ENCODE measurements at places on chromosomes 11 and 22. TPM values are rescaled to one million over a fixed set of nuclear protein-coding genes. Genes with fewer than 3 reads are reported as not detected.

GRCh38 chr11:70796648-70797227 lies 398.4 kb downstream of the CTTN start:
- DNase-seq: no peak

DNA sequence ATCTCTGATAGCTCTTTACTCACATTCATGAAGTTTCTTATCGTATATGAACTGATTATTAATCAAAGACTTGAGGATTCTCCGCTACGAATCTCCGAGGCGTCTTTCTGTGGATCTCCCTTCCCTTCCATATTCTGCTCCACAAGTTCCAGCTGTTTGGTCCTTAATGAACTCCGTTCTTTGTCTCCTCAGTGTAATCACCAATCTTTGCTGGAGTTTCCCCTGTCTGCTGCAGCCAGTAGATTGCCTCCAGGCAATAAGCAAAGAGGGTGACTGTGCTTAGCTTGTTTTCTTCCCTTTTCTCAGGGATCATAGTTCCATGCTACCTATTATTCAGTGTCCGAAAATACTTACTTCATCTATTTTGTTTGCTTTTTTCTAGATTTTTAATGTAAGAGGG lies 169.6 kb upstream of the FOLH1 start:
- no peak for DNase-seq

DNA sequence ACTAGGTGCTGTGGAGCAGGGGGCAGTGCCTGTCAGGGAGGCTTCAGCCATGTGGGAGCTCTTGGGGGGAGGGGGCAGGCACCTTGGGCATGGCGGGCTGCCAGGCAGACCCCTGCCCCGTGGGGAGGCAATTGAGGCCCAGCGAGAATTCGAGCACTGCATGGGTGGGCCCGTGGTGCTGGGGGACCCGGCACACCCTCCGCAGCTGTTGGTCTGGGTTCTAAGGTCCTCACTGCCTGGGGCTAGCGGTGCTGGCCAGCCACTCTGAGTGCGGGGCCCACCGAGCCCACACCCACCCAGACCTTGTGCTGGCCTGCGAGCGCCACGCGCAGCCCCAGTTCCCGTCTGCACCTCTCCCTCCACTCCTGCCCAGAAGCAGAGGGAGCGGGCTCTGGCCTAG lies 835.5 kb upstream of the CNTN5 start:
- no peak for DNase-seq

- peak; percentile 73 for DNase-seq
These were observed 1.1 kb downstream of the SLC3A2 start for GRCh38 chr11:62881579-62882430.

GRCh38 chr11:65446446-65447277 lies 24.1 kb downstream of the NEAT1 start:
- DNase-seq: peak; percentile 20

GRCh38 chr22:46087816-46088277 lies 62.5 kb upstream of the PPARA start:
- peak; percentile 76 for DNase-seq

GRCh38 chr11:47983464-47984397 lies 3.4 kb downstream of the PTPRJ start:
- no peak for DNase-seq

- DNase-seq: no peak
These were observed 12.8 kb upstream of the NUCB2 start for GRCh38 chr11:17263769-17264168.

DNA sequence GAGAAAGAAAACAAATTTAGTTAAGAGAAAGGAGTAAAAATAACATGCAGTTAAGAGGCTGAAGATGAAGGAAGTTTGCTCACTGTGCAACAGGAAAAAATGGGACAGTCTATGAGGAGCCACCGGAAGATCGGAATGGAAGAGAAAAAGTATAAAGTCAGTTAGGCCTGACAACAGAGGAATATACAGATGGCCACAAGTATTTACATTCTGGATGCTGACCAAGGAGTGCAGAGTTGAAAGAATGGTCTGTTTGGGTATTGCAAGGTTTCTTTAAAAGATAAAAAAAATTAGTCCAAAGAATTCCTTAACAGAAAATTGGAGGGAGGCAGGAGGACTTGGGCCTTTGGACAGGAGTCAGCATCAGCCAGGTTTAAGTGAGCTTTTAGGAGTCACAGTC lies 37.5 kb downstream of the RBFOX2 start:
- no peak for DNase-seq

GRCh38 chr22:31495343-31495742 lies 993 bp upstream of the SFI1 start:
- no peak for DNase-seq

- no peak for DNase-seq
These were observed 23.1 kb downstream of the PTPN5 start for GRCh38 chr11:18768472-18768901.

DNA sequence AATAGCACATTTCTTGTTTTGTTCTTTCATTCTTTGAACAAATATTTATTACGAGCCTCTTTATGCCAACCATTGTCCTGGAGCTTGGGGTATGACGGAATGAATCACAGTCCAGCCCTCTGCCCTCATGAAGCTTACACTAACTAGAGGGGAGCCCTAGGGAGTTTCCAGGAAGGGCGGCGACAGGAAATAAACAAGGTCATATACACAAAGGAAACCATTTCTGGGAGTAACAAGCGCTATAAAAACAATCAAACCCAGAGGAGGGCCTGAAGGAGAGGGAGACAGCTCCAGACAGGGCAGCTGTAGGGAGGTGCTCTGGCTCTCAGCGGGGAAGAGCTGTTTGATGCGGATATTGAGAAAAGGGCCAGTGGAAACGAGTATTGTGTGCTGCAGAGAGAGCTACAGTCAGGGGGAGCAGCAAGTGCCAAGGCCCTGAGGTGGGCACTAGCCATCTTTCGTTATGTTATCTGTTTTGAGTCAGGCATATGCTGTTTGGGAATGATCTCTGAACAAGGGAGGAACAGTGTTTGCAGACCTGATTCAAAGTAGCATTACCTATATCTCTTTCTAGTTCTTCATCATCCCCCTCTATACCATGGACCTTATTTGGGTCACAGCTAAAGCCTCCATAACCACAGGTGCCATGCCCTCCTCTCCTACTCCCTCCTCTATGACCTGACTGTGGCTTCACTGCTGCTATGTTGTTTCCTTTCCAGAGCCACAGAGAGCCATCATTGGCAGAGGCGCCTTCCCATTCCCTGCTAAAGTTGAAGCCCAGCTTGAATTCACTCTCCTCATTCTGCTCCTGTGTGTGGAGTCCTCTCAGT lies 15.3 kb upstream of the ZBTB16 start:
- no peak for DNase-seq

DNA sequence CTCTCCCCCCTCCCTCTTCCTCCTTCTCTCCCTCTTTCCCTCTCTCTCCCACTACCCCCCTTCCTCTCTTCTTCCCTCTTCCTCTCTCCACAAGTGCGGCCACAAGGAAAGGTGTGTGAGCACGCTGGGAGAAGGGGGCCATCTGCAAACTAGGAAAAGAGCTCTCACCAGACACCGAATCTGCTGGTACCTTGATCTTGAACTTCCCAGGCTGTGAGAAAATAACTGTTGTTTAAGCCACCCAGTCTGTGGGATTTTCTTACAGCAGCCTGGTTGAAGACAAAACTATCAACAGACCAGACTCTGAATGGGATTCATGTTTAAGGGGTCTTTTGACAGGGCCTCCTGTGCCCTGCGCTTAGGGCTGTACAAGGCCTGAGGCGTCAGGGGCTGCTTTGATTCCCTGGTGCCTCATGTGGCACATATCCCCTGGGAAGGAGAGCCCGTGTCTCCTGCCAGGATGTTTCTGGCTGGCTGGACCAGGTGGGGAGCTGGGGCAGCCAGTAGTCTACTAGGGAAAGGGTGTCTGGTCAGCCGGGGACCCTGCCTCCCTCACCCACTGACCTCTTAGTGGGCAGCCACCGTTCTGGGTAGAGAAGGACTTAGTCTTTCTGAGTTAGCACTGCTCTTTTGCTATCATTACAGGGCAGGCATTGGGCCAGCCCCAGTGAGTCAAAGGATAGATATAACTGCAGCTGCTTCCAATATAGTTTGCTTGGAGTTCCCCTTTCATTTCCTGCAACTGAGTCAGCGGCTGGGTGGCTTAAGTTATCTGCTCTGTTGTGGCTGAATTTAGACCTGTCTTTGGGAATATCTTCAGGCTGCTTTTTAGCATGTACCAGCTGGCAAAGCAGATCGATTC lies 6.2 kb downstream of the PANX1 start:
- DNase-seq: no peak

DNA sequence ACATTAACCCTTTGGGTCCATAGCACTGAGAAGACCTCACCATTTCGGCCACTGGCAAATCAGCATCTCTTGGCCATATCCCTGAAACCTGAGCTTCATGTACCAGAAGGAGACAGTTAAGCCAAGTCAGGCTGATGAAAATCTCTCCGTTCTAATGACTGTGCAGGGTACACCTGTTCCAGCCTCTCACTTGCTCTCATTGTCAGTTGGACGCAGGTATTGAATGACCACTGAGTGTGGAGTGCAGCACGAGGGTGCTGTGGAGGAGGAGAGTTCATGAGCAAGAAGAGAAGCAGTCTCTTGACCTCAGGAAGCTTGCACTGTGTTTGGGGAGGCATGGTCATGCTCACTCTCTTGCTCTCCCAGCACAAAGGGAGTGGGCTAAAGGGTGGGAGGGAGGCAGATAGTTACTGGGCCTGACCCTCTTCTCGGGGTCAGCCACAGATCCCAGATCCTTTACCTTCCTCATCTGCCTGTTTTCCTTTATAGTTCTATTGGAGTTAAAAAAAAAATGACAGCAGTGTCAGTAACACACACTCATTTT lies 65.2 kb downstream of the ZBTB16 start:
- no peak for DNase-seq

DNA sequence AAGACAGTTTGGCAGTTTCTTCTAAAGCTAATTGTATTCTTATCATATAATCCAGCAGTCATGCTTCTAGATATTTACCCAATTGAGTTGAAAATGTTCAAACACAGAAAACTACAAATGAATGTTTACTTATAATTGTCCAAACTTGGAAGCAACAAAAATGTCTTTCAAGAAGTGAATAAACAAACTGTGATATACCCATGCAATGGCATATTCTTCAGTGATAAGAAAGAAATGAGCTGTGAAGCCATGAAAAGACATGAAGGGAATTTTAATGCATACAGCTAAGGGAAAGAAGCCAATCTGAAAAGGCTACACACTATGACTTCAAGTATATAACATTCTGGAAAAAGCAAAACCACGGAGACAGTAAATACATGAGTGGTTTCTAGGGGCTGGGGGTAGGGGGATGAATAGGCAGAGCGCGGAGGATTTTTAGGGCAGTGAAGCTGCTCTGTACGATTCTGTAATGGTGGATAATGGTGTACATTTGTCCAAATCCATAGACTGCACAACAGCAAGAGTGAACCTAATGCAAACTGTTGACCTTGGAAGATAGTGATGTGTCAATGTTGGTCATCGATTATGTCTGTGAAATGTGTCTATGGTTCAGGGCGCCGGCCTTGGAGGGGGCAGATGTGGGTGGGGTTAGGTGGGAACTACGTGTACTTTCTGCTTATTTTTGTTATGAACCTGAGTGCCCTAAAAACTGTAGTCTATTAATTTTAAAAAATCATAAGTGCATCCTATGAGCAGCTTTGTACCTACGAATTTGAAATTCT lies 424.9 kb downstream of the TBC1D22A start:
- no peak for DNase-seq

DNA sequence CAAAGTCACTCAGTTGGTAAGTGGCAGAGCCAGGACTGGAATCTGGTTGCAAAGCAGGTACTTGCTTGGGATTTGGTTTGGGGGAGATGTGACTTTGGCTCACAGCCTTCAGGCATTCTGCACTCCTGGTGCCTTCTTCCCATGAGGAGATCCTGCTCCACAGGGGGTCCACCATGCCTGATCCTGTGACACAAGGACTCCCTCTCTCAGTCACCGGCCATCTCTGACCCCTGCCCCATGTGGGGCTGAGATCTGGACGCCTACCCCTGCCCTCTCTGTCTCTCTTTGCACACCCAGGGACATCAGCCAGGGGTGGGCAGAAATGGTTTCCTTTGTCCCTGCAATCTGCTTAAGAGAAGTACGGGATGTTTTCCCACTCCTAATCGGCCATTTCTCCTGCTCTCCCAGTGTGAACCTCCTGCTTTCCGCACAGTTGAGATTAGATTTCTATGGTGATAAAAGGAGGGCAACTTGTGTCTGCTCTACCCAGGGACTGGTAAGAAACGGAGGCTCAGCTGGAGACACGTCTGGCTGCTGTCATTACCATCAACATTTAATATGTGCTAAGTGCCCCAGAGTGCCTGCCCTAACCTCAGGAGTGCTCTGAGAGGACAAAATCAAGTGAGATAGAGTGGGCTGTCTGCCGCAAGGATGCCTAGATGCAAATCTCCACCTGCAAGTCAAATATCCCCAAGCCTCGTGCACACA lies 11.1 kb upstream of the FXYD6 start:
- no peak for DNase-seq

- DNase-seq: no peak
These were observed 25.4 kb downstream of the COA4 start for GRCh38 chr11:73851046-73851764.

DNA sequence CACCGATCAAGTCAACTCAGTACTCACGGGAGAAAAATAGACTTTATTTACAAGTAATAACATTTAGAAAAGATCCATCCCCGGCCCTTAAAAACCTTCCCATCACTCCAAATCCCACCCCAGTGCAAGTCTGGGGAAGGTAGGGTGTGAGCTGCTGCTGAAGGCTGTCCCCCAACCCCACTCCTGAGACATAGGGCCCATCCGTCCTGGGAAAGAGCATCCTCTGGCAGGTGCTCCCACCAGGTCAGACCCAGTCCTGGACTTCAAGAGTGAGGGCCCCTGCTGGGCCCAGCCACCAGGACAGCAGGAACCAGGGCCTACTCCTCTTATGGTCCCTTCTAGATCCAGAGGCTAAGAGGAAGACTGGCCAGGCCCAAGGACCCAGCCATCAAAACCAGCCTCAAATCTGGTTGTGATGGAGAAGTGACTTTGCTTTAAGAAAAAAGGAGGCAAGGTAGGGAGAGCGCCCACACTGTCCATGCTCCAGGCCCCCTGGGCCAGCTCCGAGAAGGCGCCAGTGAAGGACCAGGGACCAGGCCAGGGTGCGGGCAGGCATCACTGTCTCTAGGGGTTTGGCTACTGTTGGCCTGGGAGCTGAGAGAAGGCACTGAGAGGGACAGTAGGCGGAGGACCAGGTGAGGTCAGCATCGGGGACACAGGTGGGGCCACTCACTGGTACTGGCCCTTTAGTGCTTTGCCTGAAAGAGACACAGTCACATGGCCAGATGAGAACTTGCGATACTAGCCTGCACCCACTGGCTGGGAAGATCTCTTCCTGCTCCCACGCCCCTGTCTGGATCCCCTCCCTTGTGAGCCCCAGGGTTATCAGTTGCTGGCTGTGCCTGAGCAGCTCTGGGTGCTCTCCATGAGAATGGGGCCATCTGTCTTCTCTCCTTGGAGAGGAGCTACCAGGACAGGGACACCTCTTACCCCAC lies 4.4 kb downstream of the IL18BP start:
- no peak for DNase-seq

- no peak for DNase-seq
These were observed 6.9 kb upstream of the PHRF1 start for GRCh38 chr11:569158-569885.

GRCh38 chr22:49823289-49824045 lies 4.2 kb downstream of the BRD1 start:
- no peak for DNase-seq

The SLC16A8 gene
- total RNA-seq: not detected

The PHF21A gene
- 6.7 TPM for total RNA-seq

The OR10A2 gene
- total RNA-seq: not detected

The MMP26 gene
- not detected for total RNA-seq

The SLC17A6 gene
- 0.37 TPM for total RNA-seq

The SIAE gene
- 5.9 TPM for total RNA-seq

The OR51E2 gene
- not detected for total RNA-seq

The NPAS4 gene
- total RNA-seq: not detected
